Activated B cell treated with CpG ODN at 0.5 μM for 24 hours (primary cell): ENCODE measurements at places on chromosomes 7 and 10.
A peak's percentile ranks its signal among the peaks of the same experiment; 100 is the strongest.

DNA sequence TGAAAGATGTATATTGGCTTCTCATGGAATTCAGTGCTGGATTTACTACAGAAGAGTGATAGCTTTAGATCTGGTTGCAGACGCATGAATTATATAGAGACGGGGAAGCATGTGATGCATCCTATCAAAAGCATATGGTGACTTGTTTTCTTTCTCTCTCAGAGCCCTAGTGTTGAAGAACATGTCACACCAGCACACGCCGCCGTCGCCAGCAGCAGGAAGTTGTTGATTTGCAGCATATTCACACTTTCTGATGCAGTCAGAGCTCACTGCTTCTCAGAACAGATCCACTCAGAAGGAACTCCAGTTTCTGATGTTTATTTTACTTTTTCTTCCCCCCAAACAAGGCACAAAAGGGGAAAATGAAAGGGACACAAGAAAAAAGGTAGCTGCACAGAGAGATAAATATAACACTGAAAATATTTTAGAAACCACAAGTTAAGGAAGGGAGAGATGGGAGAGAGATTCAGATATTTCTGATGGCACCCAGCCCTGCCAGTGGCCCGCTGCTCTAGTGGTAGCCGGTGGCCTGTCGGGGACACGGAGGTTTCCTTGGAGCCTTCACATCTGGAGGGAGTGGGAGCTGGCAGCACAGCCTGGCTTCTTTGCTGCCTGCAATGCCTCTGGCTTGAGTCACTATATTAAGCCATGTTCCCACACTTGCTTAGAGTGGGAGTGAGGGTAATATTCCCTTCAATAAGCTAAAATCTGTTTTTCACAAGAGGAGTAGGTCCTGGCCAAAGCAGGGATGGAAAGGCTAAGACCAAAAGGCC is 123.2 kb downstream of the NRP1 start:
- no peak overlapping the region for H3K4me3 ChIP-seq
- peaks cover 9% of the 10 kb centered on the region for H3K27me3 ChIP-seq
- DNase-seq, result no peak
- no peak overlapping the region for H3K27ac ChIP-seq
- no peaks in the 10 kb centered on the region for H3K36me3 ChIP-seq

DNA sequence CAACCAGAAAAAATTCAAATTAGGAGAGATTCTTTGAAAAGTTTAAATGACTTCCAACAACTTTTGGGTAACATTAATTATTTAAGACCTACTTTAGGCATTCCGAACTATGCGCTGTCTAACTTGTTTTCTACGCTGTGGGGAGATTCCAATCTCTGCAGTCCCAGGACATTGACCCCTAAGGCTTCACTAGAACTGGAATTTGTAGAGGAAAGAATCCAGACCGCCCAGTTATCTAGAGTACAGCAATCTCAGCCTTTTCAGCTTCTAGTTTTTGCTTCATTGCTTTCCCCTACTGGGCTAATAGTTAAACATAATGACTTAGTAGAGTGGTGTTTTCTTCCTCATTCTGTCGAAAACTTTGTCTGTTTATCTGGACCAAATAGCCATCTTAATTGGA is 14.9 kb upstream of the DDC start:
- no peak for DNase-seq
- no peaks in the 10 kb centered on the region for H3K4me1 ChIP-seq
- H3K27me3 ChIP-seq, result peaks cover 25% of the 10 kb centered on the region
- H3K27ac ChIP-seq, result no peak overlapping the region
- no peaks in the 10 kb centered on the region for H3K36me3 ChIP-seq

DNA sequence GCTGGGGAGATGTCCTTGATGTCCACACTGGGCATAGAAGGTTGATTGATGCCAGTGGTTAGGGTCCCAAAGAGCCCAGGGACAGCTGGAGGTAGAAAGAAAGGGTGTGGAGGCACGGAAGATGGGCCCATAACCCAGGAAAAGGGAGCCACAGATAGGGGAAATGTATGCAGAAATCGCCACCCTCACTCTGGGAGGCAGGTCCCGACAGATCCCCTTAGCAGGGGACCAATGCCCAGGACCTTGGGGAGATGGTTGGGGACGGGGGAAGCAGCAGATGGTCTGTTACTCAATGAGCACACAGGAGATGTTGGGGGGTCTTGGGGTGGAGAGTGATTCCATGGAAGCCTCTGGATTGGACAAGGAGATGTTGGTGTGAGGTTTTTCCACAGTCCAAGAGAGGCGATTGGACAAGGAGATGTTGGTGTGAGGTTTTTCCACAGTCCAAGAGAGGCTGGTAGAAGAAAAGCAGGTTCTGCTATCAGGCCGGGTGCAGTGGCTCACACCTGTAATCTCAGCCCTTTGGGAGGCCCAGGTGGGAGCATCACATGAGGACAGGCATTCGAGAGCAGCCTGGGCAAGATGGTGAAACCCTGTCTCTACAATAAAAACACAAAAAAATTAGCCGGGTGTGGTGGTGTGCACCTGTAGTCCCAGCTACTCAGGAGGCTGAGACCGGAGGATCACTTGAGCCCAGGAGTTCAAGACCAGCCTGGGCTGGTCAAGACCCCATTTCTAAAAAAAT is 7.0 kb upstream of the PPP1R35 start:
- no peaks in the 10 kb centered on the region for H3K36me3 ChIP-seq
- no peak for DNase-seq
- no peaks in the 10 kb centered on the region for H3K27me3 ChIP-seq
- H3K4me3 ChIP-seq, result no peak overlapping the region

- H3K4me1 ChIP-seq, result no peaks in the 10 kb centered on the region
- H3K36me3 ChIP-seq, result no peaks in the 10 kb centered on the region
- DNase-seq, result no peak
- no peak overlapping the region for H3K27ac ChIP-seq
- H3K27me3 ChIP-seq, result peaks cover 17% of the 10 kb centered on the region
Observed at GRCh38 chr7:38660427-38661099, 29.4 kb upstream of the AMPH start.

GRCh38 chr10:6348096-6348874 is 145.6 kb downstream of the PFKFB3 start:
- H3K4me3 ChIP-seq, result peak overlapping the region; percentile 80
- peaks cover 57% of the 10 kb centered on the region for H3K4me1 ChIP-seq
- no peaks in the 10 kb centered on the region for H3K36me3 ChIP-seq
- no peaks in the 10 kb centered on the region for H3K27me3 ChIP-seq
- DNase-seq, result peak; percentile 65

- H3K27me3 ChIP-seq, result peaks cover 40% of the 10 kb centered on the region
- H3K4me1 ChIP-seq, result peaks cover 10% of the 10 kb centered on the region
- peak overlapping the region; percentile 70 for H3K4me3 ChIP-seq
- H3K36me3 ChIP-seq, result no peaks in the 10 kb centered on the region
Observed at GRCh38 chr10:97850446-97850845, 803 bp downstream of the GOLGA7B start.

- DNase-seq, result no peak
- H3K27ac ChIP-seq, result peak overlapping the region; percentile 5
Observed at GRCh38 chr7:28510026-28510369, 97.7 kb downstream of the CREB5 start.

DNA sequence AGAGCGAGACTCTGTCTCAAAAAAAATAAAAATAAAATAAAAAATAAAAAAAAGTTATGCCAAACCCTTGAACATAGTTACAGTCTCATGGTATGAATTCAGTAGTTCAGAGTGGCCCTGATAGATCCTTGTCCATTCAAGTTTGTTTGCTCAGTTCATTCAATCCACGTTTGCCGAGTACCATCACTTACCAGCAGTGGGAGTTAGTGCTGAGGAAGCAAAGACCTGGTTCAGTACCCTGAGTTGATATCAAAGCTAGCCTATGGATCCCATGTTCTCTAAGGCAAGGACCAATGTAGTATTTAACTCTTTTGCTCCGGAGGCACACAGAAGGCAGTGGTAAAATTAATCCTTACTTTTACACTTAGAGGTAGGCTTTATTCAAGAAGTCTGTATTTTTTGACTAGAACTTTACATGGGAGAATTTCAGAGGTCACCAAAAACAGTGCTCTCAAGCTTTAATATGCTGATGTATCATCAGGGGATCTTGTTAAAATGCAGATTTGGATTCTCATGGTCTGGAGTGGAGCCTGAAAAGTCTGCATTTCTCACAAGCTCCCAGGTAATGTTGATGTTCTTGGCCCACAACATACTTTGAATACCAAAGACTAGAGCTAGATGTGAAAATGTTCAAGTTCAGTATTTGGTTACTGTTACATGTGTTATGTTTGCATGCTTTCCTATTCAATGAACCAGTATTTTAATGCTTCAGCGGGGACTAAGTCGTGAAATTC is 38.1 kb upstream of the HBP1 start:
- peaks cover 11% of the 10 kb centered on the region for H3K4me1 ChIP-seq
- H3K36me3 ChIP-seq, result peaks cover 2% of the 10 kb centered on the region
- DNase-seq, result no peak
- H3K27me3 ChIP-seq, result no peaks in the 10 kb centered on the region
- no peak overlapping the region for H3K27ac ChIP-seq

- H3K4me1 ChIP-seq, result no peaks in the 10 kb centered on the region
- H3K27ac ChIP-seq, result no peak overlapping the region
- no peak for DNase-seq
- H3K36me3 ChIP-seq, result peaks cover 87% of the 10 kb centered on the region
- no peak overlapping the region for H3K4me3 ChIP-seq
Observed at GRCh38 chr10:98431016-98431415, 15.7 kb downstream of the HPS1 start.

DNA sequence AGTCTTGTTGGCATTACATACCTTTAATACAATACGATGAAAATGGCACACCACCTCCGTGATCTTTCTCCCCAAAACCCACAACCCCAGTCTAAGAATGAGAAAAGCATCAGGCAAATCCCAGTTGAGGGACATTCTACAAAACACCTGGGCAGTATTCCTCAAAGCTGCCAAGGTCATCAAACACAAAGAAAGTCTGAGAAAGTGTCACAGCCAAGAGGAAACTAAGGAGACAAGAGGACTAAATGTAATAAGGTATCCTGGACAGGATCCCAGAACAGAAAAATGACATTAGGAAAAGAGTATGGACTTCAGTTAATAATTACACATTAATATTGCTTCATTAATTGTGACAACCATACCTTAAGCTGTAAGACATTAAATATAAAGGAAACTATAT is 14.5 kb upstream of the FRMD4A start:
- H3K27me3 ChIP-seq, result peaks cover 28% of the 10 kb centered on the region
- H3K4me1 ChIP-seq, result no peaks in the 10 kb centered on the region
- no peaks in the 10 kb centered on the region for H3K36me3 ChIP-seq
- DNase-seq, result no peak

DNA sequence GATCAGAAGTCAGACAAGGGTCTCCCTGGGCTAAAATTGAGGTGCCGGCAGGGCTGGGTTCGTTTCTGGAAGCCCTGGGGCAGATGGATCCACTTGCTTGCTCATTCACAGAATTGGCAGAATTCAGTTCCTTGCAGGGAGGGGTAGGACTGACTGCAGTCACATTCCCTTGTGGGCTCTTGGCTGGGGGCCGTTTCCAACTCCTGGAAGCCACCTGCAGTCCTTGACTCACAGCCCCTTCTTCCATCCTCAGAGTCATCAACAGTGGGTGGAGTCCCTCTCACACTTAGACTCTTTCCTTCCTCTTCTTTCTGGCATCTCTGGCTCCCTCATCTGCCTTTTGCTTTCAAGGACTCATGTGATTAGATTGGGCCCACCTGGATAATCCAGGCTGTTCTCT is 54.6 kb upstream of the NANOS1 start:
- no peaks in the 10 kb centered on the region for H3K4me1 ChIP-seq
- H3K27me3 ChIP-seq, result peaks cover 16% of the 10 kb centered on the region
- no peak overlapping the region for H3K4me3 ChIP-seq

- no peak overlapping the region for H3K27ac ChIP-seq
- no peaks in the 10 kb centered on the region for H3K36me3 ChIP-seq
- no peaks in the 10 kb centered on the region for H3K27me3 ChIP-seq
- no peaks in the 10 kb centered on the region for H3K4me1 ChIP-seq
Observed at GRCh38 chr7:82690929-82691328, 247.4 kb upstream of the CACNA2D1 start.

DNA sequence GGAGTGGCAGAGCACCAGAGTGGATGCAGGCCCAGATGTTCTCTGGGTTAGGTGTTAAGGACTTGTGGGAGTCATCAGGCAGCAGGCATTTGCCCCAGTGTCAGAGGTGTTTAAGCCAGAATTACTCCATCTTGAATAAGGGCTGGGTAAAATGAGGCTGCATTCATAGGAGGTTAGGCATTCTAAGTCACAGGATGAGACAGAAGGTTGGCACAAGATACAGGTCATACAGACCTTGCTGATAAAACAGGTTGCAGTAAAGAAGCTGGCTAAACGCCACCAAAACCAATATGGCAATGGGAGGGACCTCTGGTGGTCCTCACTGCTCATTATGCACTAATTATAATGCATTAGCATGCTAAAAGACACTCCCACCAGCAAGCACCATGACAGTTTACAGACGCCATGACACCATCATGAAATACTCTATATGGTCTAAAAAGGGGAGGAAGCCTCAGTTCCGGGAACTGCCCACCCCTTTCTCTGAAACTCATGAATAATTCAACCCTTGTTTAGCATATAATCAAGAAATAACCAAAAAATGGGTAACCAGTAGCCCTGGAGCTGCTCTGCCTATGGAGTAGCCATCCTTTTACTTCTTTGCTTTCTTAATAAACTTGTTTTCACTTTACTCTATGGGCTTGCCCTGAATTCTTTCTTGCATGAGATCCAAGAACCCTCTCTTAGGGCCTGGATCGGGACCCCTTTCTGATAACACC is 882 bp upstream of the LRRC61 start:
- DNase-seq, result no peak
- no peaks in the 10 kb centered on the region for H3K27me3 ChIP-seq
- peaks cover 56% of the 10 kb centered on the region for H3K4me1 ChIP-seq

DNA sequence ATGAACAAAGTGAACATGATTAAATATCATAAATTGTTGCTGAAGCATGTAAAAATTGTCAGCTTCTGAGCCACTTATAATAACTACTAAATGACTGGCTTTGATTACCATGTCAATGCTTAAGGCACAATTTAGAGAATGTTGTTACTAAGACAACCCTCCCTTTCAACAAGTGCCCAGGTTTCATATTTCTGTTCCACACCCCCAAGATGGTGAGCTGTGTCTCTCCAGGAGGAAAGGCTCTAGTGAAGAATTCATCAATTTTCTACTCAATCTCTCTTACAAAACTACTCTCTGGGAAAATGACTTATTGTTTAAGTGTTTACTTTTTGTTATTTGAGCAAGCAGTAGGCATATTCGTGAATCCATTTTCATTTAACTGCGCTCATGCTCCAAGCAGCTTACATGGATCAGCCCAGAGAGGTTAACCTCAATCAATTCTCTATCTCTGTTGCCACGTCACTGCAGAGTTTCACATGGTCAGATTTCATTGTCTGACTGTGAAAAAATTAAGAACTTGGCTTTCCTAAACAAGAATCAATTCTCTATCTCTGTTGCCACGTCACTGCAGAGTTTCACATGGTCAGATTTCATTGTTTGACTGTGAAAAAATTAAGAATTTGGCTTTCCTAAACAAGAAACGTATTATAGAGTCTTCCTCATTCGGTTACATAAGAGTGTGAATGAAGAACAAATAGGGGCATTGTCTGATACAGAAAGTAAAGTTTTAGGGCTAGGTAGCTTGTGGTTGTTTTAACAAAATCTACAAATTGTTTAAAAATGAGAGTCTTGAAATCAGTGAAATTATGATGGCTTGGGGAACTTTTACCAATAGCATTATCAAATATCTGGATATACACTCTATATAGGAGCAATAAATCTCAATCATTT is 49.7 kb downstream of the CCDC71L start:
- H3K27me3 ChIP-seq, result peaks cover 3% of the 10 kb centered on the region
- H3K36me3 ChIP-seq, result no peaks in the 10 kb centered on the region
- no peak overlapping the region for H3K4me3 ChIP-seq
- no peak overlapping the region for H3K27ac ChIP-seq
- no peaks in the 10 kb centered on the region for H3K4me1 ChIP-seq
